Head of caudate nucleus (tissue), 42 donors: ENCODE measurements at places on chromosomes 6 and 20.

DNA sequence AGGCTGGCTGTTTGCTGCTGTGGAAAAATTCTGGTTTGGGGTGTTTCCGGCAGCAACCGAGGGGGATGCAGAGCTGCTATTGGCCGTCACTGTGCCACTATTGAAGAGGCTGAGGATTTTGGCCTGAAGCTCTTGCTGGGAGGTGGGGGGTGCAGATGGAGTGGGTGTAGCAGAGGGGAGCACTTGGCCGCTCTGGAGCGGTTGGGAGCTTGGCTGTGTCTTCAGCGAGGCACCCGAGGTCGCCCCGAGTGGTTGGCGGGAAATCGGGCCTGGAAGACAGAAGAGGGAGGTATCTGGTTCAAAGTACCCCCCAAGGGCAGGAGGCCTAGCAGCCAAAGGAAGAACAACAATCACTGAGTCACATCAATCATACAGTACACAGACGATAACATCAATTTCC lies 27.1 kb downstream of the NCOA5 start:
- DNase-seq, result no peak

DNA sequence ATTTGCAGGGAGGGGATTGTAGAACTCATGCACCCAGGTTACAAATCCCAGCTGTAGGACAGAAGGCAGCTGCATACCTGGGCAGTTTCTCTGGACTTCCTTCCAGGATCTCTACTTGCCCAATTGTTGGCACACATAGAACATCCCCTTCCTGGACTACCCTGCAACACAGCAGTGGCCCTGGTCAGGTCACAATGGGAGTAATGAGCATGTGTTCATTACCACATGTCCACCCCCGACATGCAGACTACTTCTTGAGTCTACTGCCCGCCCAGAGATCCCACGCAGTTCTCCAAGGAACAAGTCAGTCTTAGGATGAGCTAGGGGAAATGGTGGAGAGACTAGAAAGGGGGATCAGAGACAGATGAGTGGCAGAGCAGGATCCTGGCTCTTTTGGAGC lies 5.1 kb downstream of the PEX6 start:
- DNase-seq, result no peak

DNA sequence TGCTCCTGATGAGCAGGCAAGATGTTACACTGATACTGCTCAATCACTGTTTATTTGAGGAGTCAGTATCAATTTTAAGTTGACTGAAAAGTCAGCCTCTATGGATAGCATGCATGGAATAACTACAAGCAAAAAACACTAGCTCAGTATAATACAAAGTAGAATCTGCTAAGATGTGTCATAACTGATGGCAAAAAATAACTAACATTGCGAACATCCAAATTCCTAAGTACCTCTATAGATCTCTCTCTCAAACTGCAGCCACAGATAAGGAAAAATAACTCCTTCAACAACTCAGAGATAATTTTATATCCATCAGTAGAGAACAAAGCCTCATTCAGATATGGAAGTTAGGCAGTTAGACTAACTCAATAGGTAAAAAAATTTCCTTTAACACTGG lies 16.3 kb downstream of the HDAC2 start:
- DNase-seq, result no peak

GRCh38 chr6:4916954-4917561 lies 86.8 kb downstream of the RPP40 start:
- DNase-seq, result no peak

GRCh38 chr6:106114492-106114891 lies 28.4 kb downstream of the PRDM1 start:
- DNase-seq, result no peak

- DNase-seq, result no peak
Measured at GRCh38 chr20:5513975-5514516, 197.3 kb upstream of the PROKR2 start.

- DNase-seq, result peak; percentile 58
Measured at GRCh38 chr20:18984238-18985200, 170.9 kb downstream of the SCP2D1 start.

DNA sequence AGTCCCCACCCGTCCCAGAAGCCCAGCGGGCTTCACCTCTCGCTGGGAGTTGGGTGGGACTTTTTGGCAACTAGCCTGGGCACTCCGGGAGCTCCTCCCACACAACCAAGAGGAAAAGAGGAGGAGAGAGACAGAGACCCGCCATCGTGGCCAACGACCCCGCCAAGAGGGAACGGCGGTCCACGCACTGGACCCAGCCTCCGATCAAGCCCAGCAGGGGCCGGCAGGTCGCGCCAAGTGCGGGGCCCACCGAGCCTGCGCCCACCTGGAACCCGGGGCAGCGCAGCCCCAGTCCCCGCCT lies 3.0 kb upstream of the TMEM14C start:
- no peak for DNase-seq

DNA sequence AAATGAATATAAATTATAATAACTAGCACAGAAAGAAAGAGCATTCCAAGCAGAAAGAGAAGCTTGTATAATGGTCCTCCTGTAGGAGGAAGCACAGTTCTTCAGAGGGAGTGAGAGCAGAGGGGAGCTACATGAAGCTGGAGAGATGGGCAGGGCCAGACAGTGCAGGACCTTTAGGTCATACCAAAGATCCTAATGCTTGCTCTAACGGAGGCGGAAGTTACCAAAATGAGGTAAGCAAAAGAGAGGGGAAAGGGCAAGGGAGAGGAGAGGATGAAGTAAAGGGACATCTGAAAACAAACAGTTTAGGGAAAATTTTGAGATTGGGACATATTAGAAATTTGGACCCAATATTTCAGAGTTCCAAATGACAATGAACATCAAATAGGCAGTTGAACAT lies 50.2 kb downstream of the HBS1L start:
- no peak for DNase-seq

DNA sequence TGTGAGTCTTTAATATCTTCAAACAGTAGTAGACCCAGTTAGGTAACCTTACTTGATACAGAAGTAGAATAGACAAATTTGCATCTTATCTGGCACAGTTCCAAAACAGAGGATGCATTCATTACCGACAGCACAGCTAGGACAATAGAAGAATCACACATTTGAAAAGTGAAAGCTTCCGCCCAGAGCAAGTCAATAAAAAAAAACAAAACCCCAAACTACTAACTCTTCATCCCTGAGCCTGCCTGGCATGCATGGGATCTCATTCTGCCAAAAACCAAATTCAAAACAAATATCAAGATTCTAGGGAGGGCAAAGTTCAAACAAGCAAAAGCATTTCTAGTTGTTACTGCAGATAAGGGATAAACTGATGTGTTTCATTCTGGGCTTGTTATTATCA lies 235.4 kb downstream of the BTBD9 start:
- no peak for DNase-seq

DNA sequence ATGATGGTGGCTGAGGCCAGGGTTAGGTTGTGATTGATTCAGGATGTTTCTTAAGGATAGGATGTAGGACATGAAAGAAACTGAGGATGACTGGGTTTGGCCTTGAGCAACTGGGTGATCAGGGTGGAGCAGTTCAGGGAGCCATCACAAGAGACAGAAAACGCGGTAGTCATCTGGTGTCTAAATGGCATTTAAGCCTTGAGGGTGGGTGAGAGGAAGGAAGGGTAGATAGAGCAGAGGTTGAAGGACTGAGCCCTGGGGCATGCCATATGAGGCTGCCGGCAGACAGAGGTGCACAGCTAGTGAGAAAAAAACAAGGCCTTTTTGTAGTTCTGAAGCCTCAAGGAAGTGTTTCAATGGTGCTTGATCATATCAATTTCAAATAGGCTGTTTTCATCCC lies 1.9 kb downstream of the POU5F1 start:
- DNase-seq, result no peak

DNA sequence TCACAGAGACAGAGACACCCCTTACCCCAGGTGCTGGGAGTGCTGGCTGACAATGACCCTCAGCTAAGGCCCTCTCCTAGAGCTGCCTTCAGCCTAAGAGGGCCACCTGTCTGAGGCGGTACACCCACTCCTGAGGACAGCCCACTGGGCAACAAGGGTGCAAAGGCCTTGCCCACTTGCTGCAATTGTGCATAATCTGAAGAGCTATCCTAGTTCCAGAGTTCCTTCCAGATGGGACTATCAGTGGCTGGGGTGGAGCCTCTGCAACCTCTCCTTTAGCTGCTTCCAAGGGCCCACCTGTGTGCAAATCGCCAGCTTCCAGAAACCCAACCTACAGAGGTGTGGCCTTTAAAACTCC lies 87.5 kb downstream of the PREX1 start:
- no peak for DNase-seq

DNA sequence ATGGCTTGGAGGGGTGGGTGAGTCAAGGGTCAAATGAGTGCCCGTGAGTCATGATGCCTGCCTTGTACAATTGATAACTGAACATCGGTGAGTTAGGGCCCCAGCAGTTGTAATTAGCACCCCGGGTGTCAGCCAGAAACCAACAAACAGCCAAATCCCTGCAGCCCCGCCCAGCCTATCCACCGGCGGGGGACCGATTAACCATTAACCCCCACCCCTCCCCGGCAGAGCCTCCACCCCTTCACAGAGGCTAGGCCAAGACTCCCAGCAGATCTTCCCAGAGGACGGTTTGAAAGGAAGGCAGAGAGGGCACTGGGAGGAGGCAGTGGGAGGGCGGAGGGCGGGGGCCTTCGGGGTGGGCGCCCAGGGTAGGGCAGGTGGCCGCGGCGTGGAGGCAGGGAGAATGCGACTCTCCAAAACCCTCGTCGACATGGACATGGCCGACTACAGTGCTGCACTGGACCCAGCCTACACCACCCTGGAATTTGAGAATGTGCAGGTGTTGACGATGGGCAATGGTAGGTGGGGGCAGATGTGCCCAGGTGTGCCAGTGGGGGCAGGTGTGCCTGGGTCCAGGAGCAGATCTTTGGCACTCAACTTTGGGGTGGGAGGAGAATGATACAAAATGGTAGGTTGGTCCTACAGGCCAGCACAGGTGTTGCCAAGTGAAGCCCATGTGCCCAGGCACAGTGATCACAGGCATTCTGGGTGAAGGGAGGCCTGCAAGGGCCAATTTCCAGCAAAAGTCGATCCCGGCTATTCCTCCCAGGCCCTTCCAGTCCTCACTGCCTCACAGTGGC lies 45.7 kb downstream of the HNF4A start:
- DNase-seq, result no peak

DNA sequence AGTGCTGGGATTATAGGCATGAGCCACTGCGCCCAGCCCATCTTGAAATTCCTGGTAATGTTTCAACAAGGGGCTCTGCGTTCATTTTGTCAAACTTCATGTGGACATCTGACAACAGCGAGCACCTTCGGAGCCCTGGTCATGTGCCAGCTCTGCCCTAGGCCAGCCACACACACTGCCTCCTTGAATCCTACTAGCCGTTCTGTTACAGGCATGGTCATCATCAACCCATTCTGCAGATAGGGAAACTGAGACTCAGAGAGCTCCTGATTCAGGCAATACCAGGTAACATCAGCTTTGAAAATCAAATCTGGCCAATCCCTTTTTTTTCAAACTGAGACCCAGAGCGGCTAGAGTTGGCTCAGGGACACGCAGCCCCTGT lies 41.3 kb downstream of the RBM38 start:
- DNase-seq, result no peak

GRCh38 chr20:39152126-39152525 lies 190.0 kb downstream of the DHX35 start:
- no peak for DNase-seq

DNA sequence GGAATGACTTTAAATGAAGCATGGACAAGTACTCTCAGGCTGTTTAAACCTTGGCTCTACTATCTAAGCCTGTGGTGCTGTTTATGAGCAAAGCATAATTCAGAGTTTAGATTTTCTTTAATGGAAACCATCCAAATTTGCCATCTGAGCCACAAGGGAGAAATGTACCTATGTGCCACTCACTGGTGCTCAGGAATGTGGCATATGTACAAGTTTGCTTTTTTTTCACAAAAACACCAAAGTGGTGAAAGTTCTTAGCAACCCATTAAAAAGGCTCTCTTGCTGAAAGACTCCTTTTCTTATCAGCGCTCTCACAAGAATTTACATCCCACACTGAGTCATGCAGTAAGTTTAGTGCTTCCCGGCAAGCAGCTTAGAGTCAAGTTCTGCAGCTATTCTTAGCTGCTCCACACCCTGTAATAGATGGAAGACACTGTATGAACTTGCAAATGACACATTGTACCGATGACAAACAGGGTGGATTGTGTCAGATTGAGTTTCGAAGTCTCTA lies 57.3 kb upstream of the MLIP start:
- DNase-seq, result peak; percentile 4
